Fibroblast of the conjunctiva (primary cell): ENCODE measurements at places on chromosomes 2 and 18.

DNA sequence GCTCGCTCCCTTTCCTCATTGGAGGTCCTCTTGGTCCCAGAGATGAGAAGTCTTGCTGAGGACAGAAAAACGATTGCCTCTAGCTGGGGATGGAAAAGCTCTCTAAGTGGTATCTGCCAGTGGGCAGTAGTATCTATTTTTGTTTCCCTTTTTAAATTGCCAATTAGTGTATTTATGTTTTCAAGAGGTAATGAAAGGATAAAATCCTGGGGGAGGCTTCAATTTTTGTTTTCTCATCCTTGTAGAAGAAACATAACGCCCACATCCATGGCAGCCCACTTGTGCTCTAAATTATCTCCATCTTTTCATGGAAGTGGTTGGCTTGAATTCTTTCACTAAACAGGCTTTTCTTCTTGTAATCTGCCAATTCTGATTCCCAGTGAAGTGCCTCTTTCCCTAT lies 14.3 kb downstream of the ANKRD29 start:
- no peak for DNase-seq

- DNase-seq: no peak
These were observed 108.7 kb downstream of the ZBTB7C start for GRCh38 chr18:48300463-48300961.

GRCh38 chr2:222904557-222905258 lies 43.9 kb downstream of the ACSL3 start:
- DNase-seq: peak; percentile 58

DNA sequence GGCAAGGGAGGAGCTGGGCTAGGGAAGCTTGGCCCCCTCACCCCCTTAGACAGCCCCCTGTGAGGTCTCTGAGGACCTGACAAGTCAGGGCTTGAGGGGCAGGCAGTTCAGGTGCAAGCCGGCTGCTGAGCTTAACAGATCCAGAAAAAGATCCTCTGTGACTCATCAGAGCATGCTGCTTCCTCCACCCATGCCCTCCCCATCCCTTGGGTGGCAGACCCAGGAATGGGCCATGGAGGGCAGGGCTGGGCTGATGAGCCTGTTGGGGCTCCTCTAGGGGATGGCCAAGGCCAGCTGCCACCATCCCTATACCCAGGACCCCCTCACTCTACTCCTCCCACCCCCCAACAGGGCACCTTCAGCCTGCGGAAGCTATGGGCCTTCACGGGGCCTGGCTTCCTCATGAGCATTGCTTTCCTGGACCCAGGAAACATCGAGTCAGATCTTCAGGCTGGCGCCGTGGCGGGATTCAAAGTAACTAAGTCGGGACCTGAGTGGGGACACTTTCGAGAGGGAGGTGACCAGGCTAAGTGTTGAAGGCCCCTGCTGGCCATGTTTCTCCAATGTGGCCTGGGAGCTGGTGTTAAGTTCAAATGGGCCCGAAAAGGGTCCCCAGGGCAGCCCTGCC lies 1.9 kb downstream of the SLC11A1 start:
- no peak for DNase-seq

DNA sequence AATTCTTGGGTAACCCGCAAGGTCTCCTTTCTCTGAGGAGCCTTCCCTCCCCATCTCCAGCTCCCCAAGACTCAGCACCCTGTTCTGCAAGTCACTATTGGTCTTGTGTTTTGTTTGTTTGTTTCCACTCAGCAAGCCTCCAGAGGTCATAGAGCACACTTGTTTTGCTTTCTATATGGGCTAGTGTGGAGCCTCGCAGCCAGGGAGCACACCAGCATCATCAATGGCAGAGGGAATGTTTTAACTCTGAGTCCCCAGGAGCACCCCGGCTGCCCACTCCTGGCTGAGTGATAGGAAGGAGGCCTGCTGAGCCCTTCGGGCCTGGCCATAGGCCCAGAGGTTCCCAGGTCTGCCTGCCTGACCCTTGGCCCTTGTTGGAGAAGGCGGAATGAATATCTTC lies 36.6 kb downstream of the GLI2 start:
- no peak for DNase-seq

DNA sequence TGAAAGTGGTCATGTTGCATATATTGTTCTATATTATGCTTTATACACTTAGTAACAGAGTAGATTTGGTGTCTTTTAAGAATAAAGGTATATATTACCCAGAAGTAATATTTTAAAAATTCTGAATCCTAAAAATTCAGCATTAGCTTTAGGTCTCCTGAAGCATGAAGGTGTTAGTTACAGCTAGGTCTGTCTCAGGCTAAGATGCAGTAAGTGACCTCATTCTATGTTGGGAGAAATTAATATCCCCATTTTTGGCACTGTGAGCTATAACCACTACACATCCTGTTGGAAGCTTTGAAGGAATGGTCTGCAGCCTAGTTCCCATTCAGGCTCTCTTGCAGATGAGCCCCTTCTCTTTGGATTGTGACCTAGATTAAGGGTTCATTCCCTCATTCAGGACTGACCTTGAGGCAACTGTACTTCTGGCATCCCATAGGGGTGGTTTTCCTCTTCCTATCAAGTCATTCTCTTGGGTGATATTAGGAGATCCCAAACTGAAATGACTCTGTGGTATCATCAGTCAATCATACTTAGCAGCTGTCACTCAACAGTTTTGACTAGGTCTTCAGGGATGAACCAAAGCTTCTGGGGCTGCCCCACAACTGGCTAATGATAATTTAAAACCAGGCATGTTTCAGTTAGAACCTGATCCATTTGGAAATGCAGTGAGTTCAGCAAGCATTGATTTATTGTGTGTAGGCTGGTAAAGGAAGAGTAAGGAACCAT lies 117.7 kb downstream of the GPD2 start:
- no peak for DNase-seq

GRCh38 chr2:85541753-85542457 lies 2.9 kb downstream of the MAT2A start:
- no peak for DNase-seq

GRCh38 chr18:76491473-76491775 lies 3.6 kb downstream of the ZNF516 start:
- no peak for DNase-seq

DNA sequence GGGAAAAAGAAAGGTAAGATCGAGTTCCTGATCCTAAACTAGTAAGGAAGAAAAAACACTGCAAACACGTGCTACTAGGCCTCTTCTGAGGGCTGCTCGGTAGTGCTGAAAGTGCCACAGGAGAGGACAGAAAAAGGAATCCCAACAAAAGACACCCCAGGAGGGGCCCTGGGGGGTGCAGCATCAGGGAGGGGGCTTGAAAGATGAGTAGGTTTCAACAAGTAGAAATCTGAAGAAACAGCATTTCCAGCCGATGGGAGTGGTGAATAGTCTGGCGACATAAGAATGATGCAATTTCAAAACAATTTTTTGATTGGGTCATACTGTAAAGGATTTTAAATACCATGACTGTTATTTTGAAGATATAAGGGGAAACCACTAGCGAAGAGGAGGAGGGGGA lies 98.6 kb downstream of the NOL10 start:
- DNase-seq: peak; percentile 56

- no peak for DNase-seq
These were observed 100.9 kb downstream of the ARL4C start for GRCh38 chr2:234395891-234396420.

DNA sequence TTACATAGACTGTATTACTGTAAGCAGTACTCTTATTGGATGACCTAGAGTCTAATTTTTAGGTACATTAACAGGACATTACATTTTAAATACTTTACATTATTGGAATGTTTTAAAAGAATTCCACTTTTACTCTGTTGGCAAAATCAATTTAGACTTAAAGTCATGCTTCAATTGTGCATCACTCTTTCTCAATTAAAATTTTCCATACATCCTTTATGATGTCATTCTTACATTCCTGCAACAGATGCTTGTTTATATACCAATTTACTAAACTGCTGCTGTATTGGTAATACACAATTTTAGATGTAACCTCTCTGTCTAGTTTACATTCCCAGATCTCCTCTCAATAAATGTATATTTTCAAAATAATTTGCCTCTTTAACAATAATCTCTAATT lies 440.1 kb downstream of the ZEB2 start:
- no peak for DNase-seq

- no peak for DNase-seq
These were observed 29.0 kb upstream of the CALCRL start for GRCh38 chr2:187477051-187477450.

DNA sequence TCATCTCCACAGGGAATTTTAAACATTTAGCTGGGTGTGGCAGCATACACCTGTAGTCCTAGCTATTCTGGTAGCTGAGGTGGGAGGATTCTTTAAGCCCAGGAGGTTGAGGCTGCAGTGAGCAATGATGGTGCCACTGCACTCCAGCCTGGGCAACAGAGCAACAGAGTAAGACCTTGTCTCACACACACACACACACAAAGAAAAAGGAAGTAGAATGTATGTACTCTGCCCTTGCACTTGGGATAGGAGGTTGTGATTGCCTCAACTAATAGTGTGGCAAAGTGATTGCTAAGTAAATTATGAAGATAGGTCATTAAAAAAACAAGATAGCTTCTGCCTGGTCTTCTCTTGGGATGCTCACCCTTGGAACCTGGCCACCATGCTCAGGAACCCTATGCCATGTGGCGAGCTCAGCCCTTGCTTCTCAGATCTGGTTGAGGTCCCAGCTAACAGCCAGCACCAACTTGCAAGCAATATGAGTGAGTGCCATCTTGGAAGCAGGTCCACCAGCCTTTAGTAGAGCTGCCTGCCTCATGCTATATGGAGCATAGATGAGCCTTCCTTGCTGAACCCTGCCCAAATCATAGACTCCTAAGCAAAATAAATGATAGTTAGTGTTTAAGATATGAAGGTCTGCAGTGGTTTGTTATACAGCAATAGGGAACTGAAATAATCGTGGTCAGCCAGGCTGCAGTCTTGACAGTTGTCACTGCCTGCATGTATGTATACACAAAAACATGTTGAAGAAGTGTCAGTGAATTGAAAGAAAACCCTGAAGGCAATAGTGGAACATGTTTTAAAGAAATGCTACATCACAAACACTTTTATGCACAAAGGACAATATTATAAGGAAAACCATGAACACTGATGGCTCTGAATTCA lies 30.1 kb upstream of the PNO1 start:
- DNase-seq: no peak

- no peak for DNase-seq
These were observed 731.3 kb upstream of the SLC39A10 start for GRCh38 chr2:194925742-194926141.

- no peak for DNase-seq
These were observed 120.0 kb upstream of the TTN start for GRCh38 chr2:178927173-178927572.

DNA sequence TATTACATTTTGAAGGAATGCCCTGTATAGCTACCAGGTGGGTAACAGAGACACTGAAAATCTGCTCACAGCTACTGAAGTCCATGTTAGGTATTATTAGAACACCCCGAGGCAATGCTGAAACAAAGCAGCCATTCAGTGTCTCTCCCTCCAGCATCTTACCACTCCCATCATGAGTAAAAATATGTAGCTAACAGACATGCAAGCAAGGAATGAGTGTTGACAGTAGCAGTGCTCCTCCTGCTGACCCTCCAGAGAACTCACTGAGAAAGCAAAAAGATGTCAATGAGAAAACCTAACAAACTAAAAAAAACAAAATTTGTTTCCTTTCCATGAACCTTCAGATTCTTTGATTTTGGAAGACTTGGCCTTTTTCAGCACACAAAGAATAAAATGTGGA lies 393.9 kb downstream of the LRRTM1 start:
- DNase-seq: no peak

DNA sequence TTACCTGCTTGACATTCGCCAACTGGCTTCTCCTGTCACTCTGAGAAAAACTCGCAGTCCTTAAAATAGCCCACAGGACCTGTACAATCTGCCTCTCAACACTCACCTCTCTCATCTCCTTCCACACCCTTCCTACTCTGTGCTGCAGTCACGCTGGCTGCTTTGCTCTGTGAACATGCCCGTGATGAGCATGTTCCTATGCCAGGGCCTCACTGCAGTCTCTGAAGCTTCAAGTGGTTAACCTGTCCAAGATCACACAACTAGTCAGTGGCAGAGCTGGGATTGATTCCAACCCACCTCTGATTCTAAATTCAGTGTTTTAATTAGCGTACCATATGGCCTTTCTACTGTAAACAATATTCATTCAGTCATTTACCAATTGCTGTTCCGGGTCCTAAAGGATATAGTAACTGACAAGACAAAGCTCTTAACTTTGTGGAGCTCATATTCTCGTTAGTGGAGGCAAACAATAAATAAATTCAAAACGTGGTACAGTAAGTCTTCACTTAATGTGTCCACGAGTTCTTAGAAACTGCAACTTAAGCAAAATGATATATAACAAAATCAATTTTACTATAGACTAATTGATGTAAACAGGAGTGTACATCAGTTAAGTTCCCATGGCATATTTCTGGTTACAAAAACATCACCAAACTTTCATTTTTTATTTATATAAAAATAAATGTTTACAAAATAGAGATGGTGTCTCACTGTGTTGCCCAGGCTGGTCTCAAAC lies 38.9 kb upstream of the FBXO11 start:
- no peak for DNase-seq

DNA sequence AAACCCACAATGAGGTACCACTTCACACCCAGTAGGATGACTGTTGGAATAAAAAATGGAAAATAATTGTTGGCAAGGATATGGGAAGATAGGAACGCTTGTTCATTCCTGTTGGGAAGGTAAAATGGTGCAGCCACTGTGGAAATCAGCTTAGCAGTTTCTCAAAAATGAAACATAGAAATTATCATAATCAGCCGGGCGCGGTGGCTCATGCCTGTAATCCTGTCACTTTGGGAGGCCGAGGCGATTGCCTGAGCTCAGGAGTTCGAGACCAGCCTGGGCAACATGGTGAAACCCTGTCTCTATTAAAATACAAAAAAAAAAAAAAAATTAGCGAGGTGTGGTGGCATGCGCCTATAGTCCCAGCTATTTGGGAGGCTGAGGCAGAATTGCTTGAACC lies 23.4 kb downstream of the AMER3 start:
- no peak for DNase-seq

DNA sequence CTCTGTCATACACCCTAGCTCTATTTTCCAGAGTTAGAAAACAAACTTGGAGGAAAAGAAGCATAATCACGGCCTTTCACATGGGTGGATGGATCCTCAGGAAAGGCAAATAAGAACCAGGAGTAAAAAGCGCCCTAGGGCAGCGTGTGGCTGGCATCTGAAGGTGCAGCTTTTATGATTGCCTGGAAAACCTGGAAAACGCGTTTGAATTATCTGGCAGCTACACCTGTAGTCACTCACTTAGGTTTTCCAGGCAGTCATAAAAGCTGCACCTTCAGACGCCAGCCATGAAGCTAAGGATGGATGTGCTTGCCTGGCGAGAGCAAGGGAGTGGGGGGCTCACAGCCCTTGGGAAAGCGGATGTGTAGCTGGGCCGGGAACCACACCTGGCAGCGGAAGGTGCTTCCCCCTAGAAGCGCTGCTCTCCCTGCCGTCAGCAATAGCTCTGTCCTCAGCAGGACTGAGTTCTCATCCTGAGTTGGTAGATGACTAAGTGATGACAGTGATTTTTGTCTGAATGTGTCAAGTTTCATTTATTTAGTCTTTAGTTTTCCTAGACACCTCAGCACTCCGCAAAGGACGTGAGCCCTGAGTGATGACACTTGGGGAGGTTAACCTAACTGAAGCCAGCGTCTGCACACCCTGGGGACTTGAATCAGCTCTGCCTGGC lies 82.0 kb downstream of the DCDC2C start:
- DNase-seq: no peak

GRCh38 chr2:99084256-99084655 lies 57.3 kb upstream of the C2orf15 start:
- DNase-seq: no peak
